ENCODE measurements at places on chromosomes 7 and 10.

- no peak for DNase-seq
Observed at GRCh38 chr7:22485189-22485588, 14.8 kb downstream of the STEAP1B start.

- no peak for DNase-seq
Observed at GRCh38 chr10:60203993-60204618, 185.6 kb downstream of the ANK3 start.

GRCh38 chr7:41773756-41774155, 70.9 kb upstream of the INHBA start:
- no peak for DNase-seq

- no peak for DNase-seq
Observed at GRCh38 chr10:89158446-89158845, 48.7 kb downstream of the CH25H start.

DNA sequence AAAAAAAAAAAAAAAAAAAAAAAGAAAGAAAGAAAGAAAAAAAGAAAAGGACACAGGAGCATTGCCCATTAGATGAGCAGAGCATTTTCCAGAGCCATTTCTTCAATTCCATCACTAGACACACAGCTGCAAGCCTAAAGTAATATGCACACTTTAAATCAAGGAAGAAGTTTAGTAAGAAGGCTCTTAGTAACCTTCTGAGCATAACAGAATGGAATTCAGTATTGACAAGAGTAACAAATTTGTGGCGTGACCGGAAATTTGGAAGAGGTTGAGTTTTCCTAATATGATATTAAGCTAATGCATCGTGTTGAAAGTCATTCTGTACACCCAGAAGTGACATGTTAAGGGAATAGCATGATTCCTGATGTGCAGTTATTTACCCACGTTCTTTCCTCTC, 35.3 kb downstream of the SMURF1 start:
- DNase-seq, result no peak

- no peak for DNase-seq
Observed at GRCh38 chr7:146557971-146558469, 441.4 kb downstream of the CNTNAP2 start.

GRCh38 chr7:132430861-132431822, 145.1 kb downstream of the PLXNA4 start:
- peak; percentile 24 for DNase-seq

- DNase-seq, result no peak
Observed at GRCh38 chr7:21640105-21640504, 97.3 kb downstream of the DNAH11 start.

DNA sequence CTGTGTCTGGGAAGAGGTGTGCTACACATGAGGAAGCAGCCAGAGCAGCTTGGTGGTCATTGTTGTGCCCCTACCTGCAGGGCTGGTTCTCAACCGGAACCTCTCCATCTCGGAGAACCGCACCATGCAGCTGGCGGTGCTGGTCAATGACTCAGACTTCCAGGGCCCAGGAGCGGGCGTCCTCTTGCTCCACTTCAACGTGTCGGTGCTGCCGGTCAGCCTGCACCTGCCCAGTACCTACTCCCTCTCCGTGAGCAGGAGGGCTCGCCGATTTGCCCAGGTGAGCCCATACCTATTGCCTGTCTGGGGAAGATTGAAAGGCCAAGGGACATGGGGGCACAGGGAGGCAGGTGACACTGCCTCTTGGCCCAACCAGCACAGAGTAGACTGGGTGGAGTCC, 29.3 kb upstream of the CSGALNACT2 start:
- DNase-seq, result no peak

DNA sequence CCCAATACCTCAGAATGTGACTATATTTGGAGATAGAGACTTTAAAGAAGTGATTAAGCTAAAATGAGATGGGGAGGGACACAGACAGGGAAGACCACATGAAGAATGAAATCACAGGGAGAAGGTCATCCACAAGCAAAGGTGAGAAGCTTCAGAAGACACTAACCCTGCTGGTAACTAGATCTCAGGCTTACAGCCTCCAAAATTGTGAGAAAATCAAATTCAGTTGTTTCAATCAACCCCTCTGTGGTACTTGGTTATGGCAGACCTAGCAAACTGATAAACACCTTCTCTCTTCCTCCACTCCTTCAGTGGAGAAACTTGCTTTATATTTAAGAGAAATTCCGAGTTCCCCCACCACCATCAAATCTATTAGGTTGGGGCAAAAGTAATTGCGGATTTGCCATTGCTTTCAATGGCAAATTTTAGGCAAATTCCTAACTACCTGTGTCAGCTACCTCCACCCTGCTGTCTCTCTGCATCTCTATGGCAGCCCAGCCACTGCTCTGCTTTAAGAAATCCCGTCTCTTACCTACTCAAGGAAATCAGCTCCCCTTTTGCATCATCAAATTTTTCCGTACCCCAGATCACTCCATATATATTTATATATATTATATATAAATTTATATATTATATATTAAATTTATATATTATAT, 38.2 kb downstream of the SEMA3E start:
- DNase-seq, result no peak

DNA sequence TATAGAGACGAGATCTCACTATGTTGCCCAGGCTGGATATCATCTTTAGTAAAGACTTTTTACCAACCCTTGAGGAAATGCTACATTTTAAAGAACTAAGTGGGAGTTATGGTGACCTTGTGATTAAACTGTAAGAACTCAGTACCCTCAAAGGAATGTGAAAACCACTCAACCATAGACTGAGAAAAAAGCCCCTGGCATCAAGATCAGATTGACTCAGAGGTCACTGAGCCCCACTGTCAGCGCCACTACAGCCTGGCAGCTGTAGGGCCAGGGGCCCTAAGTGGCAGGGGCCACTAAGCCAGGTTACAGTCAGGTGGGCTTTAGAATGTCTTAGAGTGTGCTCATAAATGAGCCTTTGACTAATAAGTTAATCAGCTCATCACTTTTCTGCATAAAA, 55.9 kb downstream of the APBB1IP start:
- DNase-seq, result no peak

- DNase-seq, result no peak
Observed at GRCh38 chr7:90216080-90216674, 4.6 kb downstream of the STEAP2 start.

- DNase-seq, result no peak
Observed at GRCh38 chr7:156151078-156151477, 338.8 kb upstream of the SHH start.

- DNase-seq, result peak; percentile 65
Observed at GRCh38 chr7:22717760-22718159, 9.2 kb upstream of the IL6 start.

GRCh38 chr10:113555751-113556150, 2.9 kb downstream of the HABP2 start:
- DNase-seq, result no peak

- no peak for DNase-seq
Observed at GRCh38 chr10:76624470-76624869, 1013.1 kb downstream of the KCNMA1 start.

DNA sequence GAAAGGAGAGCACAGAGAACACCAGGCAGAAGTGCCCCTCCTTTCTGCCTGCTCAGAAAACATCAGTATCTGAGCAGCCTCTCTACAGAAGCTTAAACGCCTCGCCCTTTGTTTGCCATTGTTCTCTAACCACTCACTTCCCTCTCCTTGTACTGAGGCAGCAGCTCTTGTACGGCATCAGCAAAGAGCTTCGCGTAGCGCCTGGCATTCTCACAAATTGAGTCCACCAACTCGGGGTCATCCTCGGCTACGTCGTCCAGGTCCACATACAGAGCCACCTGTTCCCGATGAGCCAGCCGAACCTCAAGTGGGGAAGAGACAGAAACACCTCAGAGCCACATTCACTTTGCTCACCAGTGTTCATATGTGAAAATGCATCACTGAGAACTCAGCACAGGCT, 1.7 kb downstream of the MCM7 start:
- DNase-seq, result no peak

GRCh38 chr10:66259836-66260235, 666.0 kb upstream of the LRRTM3 start:
- no peak for DNase-seq

- no peak for DNase-seq
Observed at GRCh38 chr7:80905334-80905733, 13.5 kb downstream of the SEMA3C start.

GRCh38 chr7:7897949-7898515, 70.6 kb upstream of the GLCCI1 start:
- DNase-seq, result no peak

DNA sequence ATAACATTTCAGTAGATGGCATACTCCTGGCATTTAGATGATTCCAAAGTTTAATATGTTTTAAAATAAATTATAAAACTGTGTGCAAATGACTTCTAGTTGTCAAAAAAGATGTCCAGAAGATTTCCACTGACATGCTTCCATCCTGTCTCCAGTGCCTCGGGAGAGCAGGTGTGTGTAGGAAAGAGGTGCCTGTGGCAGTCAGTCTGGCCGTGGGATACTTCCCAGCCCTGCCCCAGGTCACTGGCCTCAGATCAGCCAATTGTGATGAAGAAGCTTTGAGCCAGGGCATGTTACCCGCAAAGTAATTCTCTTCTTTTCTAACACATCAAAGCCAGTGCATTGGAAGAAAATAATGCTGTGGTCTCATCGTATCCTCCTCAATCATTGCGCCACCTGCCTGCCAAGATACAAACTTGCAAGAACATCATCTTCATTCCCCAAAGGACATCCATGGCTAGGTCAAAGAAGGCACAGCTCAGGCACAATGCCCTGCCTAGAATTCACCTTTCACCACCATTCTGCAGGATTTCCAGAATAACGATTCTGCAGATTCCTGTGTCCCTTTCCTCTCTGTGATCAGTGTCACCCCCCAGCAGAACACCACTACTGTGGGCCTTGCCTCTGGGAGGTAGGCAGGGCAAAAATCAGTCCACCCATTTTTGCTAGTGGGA, 6.3 kb upstream of the KCNMA1 start:
- DNase-seq, result no peak

All from ascending aorta (tissue), 2 donors.